ENCODE measurements at places on chromosomes 7 and 10.

DNA sequence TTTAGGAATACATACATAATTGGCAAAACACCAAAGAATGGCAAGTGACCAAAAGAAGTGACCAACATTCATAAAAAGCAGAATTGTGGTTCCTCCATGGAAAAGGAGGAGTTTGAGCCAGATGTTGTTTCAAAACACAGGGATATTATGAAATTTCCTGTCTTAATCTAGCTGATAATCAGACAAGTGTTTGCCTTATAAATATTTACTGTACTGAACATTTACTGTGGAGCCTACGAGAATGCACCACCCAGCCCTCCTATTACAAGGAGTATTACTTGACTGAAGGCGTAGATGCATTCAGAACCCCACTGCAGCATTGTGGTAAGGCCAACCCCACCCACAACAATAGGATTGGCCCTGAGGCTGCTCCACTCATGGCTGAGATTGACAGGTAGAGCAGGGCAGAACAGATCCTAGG, 118.9 kb downstream of the AKR1D1 start:
- DNase-seq: no peak

DNA sequence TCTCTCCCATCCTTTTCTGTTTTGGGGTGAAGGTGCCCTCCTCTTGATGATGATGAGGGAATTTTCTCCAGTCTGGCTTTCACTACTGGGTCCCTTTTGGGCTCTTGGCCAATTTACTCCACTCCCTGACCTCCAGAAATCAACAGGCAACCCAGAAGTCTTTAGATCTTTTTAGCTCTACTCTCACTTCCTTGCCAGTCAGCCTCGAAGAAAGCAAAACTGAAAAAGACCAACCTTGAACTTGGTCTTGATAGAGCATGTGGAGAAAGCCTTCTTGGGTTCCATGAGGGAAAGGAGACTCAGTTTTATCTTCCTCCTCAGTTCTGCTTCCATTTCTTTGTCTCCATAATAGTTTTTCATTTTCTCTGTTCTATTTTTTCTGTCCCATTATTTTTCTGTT, 91.4 kb upstream of the NPVF start:
- DNase-seq: no peak

GRCh38 chr7:28922624-28923331, 35.4 kb downstream of the TRIL start:
- DNase-seq: peak; percentile 54

DNA sequence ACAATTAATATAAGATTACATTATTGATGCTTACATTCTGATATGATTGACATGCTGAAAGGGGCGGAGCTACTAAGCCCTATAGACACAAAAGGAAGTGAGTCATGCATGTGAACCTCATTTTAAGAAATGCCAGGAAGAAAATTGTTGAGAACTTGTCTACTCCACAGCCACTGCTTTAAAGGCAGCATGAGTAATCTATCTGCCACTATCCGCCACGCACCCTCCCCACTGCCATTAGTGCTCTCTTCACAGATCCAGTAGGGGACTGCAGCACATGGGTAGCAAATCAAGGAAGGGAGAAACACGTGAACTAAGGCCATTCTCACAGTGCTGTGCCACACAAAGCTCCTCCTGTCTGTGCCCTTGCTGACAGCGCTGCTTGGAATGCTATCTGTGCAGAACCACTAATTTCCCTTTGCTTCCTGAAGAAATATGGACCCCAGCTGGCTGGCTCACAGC, 524.8 kb downstream of the GRM8 start:
- no peak for DNase-seq

DNA sequence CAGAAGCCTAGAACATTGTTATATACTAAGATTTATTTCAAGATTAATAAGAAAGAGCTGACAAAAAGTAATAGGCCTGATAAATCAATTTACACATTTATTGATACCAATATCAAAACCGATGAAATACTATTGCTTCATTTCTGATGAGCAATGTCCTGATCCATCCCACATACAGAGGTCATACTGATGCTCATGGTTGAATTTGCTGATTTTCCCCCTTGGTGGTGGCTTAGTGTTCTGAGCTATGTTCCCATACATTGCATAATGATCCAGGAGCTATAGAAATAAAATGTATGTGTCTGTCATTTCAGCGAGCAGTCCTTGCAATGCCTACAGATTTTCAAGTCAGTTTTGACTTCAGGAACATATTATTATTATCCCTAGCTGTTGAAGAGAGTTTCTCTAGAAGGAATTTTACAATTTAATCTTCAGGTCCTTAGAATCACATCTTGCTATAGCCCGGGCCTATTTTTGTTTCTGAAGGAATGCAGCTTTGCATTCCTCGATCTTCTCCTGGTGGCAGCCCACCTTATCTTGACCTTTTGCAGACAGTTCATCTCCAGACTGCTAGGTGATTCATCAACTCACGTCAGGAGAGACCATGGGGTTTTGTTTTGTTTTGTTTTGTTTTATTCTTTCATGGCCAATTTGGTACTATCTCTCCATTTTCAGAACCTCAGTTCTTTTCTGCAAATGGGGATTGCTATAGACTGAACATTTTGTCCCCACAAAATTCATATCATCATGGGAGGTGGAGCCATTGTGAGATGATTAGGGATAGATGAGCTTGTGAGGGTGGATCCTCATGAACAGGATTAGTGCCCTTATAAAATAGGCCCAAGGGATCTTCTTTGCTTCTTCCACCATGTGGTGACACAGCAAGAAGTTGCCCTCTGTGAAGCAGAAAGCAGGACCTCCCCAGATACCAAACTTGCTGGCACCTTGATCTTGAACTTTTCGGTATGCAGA, 465.6 kb upstream of the IGFBP3 start:
- DNase-seq: no peak

- DNase-seq: no peak
Observed at GRCh38 chr7:71824006-71824760, 588.0 kb downstream of the CALN1 start.

- no peak for DNase-seq
Observed at GRCh38 chr10:93758891-93759410, 1.2 kb downstream of the LGI1 start.

- no peak for DNase-seq
Observed at GRCh38 chr7:90229682-90230081, 15.3 kb upstream of the CFAP69 start.

- no peak for DNase-seq
Observed at GRCh38 chr10:110646417-110647135, 2.4 kb downstream of the RBM20 start.

- no peak for DNase-seq
Observed at GRCh38 chr7:153887749-153888569, 164.2 kb upstream of the DPP6 start.

GRCh38 chr10:99353182-99353581, 24.0 kb downstream of the CNNM1 start:
- DNase-seq: no peak

DNA sequence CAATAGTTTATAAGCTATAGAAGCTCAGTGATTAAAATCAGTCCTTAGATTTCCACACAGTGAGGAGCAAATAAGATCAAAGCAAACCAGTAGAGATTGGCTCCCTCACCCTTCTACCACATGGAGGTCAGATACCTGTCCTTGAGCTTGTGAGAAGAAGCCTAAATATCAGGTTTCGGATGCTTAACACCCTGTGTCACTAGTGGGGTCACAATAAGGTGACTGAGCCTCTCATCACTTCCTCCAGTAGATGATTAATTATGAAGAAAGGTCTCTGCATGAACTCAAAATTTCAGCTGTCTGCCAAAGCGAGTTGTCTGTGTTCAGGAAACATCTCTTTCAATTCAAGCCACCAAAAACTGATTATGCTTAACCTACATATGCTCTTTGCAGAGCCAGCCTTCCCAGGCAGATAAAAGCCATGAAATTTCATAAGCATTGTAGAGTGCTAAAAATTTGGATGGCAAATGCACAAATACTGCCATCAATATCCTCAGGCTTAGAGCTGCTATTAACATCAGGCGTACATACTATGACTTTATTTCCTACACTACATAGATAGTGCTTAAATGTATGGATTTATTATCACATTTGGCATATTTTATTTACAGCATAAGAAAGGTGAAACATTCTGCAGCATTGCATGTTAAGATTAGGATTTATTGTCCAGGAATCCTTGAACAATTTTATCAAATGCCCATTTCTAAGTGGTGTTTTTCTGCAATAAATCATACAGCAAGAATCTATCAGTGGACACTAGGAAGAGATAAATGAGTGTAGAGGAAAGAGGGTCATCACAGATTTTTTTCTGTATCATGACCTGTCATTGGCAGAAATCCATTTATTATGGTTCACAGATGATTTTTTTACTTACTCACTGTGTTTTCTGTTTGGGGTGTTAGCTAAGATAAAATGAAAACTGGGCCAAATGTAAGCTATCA, 285.1 kb upstream of the SP8 start:
- no peak for DNase-seq

DNA sequence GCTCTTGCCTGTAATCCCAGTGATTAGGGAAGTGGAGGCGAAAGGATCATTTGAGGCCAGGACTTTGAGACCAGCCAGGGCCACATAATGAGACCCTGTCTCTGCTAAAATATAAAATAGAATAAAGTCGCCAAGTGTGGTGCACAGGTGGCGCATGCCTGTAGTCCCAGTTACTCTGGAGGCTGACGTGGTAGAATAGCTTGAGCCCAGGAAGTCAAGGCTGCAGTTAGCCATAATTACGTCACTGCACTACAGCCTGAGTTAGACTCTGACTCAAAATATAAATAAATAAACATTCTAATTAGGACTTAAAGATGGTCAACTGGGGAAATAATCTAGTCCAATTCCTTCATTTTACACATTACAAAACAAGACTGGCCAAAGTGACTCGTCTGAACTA, 768 bp downstream of the CHCHD2 start:
- peak; percentile 30 for DNase-seq

- no peak for DNase-seq
Observed at GRCh38 chr7:13032084-13032483, 344.7 kb downstream of the ARL4A start.

DNA sequence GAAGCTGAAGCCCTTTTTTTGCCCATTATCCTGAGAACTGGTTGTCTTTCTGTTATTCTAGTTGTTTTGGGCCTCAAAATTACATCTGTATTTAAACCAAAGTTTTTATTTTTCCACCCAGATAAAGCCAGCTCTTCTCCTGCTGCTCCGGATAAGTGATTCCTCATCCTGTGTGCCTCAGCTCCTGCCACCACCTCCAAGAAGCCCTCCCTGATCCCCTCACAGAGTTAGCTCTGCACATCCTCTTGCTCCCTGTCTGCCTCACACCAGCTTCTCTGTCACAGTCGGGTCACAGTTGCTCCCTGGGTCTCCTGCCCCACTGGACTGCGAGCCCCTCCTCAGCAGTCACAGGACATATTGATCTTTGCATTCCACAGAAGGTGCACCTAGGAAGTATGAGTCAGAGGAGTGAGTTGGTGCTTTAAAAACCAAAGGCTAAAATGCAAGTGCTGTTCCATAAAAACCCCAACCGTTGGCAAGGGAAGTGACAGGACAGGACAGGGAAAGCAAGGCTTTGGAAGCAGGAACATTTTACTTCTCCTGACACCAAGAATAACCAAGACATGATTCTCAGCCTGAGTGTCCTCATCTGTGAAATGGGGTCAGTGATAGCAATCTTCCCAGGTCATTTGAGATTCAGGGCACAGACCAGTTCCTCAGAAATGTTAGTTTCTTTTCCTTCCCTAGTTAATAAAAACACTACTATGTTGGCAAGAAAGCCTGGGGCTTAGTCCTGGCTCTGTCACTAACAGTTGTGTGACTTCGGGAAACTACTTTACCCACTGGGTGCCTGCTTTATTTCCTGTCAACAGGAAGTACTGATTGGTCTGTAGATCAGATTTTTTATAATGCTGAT, 36.5 kb upstream of the EEPD1 start:
- no peak for DNase-seq

DNA sequence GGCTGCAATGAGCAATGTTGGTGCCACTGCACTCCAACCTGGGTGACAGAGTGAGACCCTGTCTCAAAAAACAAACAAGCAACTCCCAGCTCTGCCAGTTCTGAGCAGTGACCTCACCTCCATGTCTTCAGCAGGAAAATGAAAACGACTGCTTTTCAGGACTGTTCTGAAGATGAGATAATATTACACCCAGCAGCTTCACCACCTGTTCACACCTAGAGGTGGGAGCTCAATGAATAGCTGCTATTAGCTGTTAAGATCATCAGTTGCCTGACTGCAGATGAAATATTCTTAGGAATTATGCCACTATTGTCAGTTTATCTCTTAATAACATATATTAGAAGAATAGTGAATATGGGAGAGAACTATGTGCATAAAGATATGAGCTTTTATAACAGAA, 48.4 kb upstream of the CYTH3 start:
- DNase-seq: no peak

- DNase-seq: no peak
Observed at GRCh38 chr10:124316326-124316725, 102.4 kb downstream of the OAT start.

DNA sequence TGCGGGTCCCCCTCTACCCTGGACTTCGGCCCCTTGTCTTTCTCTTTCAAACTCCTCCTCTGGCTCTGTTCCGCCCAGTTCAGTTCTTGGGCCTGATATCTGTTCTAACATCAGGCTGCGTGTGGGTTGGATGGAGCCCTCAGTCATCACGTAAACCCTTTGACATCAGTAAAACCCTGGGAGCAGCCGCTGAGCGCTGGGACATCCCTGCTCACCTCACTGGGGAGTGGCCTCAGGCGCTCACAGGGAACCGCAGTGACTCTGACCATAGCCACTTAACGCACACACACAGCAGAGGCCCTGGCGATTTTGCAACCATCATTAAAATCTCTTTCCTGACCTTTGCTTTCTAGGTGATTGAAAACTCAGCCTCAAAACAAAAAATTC, 113.3 kb downstream of the CYTH3 start:
- DNase-seq: no peak

DNA sequence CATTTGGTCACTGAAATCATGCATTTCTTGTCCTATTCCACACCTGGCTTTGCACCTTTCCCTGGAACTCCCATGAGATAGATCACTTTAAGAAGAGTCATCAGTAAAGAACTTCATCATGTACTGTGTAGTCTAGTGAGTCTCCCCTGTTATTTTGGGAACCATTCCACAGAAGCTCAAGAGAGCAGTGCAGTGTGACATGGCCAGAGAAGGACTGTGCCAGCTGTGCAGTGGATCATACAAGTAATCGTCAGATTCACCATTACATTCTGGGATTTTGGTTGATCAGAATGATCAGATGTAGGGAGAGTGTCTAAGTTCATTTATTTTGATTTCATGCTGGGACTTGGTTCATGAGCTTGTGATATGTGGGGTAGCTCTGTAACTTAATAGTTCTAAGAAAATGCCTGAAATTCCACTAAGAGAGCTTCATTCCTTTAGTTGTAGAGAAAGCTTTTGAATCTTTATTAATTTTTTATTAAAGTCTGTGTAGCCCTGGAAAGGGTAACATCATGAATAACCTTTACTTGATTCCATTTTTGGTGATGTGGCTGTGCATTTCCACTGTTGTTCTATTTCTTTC, 166.8 kb downstream of the SUGCT start:
- DNase-seq: no peak

- DNase-seq: no peak
Observed at GRCh38 chr10:33249659-33250345, 84.7 kb downstream of the NRP1 start.

GRCh38 chr10:18567343-18567856, 84.0 kb downstream of the NSUN6 start:
- no peak for DNase-seq
